ENCODE measurements at places on chromosomes 11 and 22.

DNA sequence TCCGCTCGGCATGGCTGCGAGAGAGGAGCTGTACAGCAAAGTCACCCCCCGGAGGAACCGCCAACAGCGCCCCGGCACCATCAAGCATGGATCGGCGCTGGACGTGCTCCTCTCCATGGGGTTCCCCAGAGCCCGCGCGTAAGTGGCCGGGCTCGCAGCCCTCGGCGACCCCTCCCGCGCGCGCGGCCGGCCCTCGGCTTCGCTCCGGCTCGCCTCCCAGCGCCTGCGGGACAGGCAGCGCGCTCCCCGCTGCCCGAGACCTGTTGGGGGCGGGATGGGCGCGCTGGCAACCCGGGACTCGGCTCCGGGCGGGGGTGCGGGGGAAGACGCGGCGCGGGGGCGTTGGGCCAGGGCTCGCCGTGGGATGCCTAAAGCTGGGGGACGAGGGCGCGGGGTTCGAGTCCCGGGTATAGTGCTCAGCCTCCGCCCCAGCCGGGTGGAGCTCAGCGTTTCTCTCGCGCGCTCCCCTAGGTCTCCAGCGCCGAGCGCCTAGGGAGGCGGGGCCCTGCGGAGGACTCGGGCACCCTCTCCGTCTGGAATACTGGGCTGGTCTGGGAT lies 630 bp downstream of the UBASH3B start:
- peak; percentile 70 for DNase-seq

GRCh38 chr11:104113541-104113940 lies 50.4 kb downstream of the PDGFD start:
- no peak for DNase-seq

DNA sequence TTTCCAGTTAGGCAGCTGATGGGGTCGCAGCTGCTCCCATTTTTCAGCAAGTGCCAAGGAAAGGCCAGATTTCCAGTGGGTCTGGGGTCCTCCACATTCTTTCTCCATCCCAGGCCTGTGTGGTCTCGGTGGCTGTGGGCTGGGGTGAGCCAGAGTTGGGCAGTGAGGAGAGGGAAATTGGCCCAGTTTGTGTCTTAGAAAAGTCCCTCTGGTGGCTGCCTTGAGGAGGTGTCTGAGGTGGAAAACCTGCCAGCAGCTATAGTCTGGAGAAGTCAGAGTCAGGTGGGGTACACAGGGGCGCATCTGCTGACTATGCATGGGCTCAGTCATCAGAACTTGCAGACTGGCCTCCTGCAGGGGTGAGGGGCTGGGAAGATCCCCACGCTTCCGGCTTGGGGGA lies 30.5 kb downstream of the MRGPRD start:
- no peak for DNase-seq

DNA sequence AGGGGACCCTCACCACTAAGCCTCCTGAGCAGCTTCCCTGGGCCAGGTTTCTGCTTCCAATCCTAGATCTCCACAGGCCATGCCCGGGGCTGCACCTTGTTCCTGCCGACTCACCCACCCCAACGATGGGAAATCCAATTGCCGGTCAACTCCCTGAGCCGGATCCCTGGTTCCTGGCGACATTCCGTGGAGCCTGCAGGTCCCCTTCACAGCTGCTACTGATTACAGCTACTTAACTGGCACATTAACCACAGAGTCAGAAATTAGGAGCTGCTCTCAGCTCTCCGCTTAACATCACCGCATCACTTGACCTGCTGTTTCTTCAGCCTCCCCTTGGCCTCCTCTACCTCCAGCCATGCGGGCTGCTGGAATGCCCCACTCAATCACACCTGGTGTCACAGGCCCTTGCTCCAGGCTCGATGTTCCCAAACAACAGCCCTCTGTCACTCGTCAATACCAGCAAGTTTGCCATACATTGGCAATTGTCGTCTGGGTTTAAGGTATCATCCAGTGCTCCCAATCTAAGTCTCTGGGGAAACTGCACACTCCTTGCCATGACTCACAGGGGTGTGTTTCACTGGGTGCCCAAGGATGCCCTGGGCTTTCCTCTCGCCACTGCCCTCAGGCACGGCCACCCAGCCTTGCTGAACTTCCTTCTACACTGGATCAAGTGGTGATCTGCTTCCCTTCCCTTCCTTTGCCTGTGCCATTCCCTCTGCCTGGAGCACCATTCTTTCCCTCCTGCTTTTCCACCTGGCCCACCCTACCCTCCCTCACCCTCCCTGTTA lies 181.0 kb downstream of the MN1 start:
- DNase-seq = no peak

DNA sequence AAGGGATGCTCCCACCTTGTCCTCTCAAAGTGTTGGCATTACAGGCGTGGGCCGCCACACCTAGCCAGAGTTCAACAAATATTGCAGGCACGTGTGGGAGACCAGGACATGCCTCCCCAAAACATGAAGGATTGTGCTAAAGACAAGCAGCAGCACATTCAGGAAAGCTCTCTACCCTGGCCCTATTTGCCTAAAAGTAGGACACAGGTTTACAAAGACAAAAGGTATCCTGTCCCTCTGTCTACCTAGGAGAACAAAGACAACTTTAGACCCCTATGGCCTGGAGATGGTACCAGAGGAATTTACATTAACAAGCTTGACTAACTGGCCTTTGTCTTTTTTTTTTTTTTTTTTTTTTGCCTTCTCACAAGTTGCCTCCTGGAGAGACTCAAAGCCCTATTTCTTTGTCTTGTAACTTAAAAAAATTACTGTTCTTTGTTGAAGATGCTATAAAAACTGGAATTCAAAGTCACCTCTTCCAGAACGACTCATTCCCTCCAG lies 859 bp upstream of the ACCS start:
- peak; percentile 1 for DNase-seq

GRCh38 chr22:44752285-44753188 lies at the start of gene ARHGAP8:
TSS of gene ARHGAP8 (plus strand) at chr22:44752575. CDS start at chr22:44786528, 33,953 bp downstream.
- no peak for DNase-seq

DNA sequence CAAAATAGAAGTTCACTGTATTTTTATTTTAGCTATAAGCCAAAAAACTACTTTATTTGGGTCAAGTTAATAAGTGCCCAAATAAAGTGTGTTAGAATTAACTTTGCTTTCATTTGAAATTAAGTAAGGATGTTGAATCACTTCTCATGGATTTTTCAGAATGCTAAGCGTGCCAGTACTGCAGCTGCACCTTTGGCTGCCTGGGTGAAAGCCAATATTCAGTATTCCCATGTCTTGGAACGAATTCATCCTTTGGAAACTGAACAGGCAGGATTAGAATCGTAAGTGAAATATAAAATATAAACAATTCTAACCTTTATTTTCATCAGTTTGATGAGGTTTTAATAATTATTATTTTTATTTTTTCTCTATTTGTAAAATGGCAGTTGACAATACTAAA lies 113.6 kb downstream of the DYNC2H1 start:
- DNase-seq = no peak

DNA sequence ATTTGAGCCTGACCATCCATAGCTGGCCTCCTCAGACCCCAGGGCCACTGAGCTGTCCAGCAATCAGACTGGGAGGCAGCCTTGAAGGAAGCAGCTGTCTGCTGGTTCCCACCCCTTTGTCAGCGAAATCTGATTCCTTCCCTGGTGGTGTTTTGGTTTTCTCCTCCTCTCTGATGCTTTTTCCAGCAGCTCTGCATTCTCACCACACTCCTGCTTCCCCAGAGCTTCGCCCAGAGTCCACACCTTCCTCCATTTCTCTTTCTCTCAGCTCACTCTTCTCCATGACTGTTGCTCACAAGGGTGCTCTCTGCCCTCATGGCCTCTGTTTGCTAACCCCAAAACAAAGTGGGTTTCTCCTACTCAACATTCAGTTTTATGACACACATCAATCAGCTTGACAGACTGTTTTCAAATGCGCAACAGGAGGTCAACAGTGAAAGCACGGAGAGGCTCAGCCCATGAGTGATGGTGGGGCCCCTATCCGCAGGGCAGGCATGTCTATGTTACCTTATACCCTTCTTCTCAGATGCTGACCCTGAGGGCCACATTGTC lies 130.6 kb upstream of the MTNR1B start:
- DNase-seq = peak; percentile 75

GRCh38 chr11:119905162-119905561 lies 176.2 kb upstream of the NECTIN1 start:
- no peak for DNase-seq

GRCh38 chr11:19868281-19868821 lies 155.7 kb downstream of the NAV2 start:
- DNase-seq = no peak

- no peak for DNase-seq
Measured at GRCh38 chr22:39717099-39717498, 146.5 kb downstream of the CACNA1I start.

DNA sequence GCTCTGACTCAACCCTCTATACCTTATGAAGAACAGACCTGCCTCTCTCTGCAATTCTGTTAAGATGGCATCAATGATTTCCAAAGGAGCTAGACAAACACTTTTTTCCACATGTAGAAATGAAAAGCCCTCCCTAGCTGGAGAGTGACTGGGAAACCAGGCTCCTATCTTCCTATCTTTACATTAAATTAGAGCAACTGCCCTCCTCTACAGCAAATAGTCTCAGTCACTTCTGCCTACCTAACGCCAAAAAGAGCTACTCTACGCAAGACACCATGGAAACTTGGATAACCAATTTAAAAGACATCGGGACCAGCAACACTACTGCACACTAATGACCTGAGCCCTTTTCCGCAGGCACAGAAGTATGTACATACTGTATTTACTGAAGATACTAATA lies 84.8 kb downstream of the MICAL3 start:
- DNase-seq = no peak

- no peak for DNase-seq
Measured at GRCh38 chr11:116086426-116086825, 582.2 kb upstream of the CADM1 start.

GRCh38 chr11:111229604-111230003 lies 15.9 kb upstream of the POU2AF2 start:
- no peak for DNase-seq

DNA sequence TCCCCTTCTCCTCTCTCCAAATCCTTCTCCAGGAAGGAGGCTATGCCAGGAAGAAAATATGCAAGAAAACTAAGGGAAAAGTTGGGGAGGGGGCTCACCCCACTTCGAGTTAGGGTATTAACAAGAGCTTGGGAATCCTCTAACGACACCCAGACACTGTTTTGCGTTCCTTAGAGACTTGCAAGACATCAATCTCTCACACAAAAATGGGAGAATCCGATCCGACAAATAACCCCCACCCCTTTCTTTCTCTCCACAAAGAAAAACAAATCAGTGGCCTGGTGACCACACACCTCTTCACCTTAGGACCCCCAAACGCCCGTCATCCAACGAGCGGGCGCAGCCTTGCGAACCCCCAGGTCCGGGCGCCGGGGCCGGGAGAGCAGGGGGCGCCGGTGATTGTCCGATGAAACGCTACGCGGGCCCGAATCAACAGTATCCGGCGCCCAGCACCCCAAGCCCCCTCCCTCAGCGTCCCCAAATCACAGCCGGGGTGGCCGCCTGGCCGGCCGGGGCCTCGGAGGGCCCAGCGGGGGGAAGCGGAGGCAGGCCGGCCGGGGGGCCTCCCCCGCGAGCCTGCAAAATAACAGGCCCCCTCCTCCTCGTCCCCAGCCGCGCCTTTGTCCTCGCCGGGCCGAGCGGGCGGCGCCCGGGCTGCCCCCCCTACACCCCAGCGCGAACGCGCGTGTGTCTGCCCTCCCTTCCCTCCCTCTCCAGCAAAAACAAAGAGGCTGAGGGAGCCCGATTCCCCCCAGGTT lies 690 bp downstream of the CSNK1E start:
- no peak for DNase-seq

DNA sequence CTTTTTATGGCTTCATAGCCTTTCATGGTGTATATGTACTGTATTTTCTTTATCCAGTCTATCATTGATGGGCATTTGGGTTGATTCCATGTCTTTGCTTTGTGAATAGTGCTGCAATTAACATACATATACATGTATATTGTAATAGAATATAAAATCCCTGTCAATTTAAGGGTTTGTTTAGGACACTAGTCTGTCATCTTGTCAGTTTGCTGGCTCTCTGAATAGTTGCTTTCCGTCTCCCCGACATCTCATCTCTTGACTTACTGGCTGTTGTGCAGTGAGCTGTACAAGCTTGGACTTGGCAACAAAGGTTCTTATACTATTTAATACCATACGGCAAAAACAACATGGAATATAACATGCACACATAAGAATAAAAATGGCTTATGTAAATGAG lies 1487.5 kb downstream of the LRRC4C start:
- DNase-seq = no peak

GRCh38 chr11:92703449-92703830 lies 266.0 kb upstream of the MTNR1B start:
- DNase-seq = no peak

- DNase-seq = no peak
Measured at GRCh38 chr11:12455938-12456337, 78.6 kb downstream of the PARVA start.

DNA sequence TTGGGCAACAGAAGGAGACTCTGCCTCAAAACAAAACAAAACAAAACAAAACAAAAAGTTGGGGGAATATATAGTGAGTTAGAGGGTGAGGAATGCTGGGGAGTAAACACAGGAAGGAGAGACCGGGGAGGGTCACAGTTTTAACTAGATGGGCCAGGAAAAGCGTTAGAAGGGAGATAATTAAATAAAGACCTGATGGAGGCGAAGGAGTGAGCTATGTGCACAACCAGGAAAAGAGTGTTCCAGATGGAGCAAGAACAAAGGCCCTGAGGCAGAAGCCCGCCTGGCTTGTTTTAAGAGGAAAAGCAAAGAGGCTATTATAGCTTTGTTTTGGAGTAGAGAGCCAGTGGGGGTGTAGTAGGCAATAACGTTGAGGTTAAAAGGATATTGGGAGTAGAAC lies 4.8 kb upstream of the PLA2G6 start:
- no peak for DNase-seq

DNA sequence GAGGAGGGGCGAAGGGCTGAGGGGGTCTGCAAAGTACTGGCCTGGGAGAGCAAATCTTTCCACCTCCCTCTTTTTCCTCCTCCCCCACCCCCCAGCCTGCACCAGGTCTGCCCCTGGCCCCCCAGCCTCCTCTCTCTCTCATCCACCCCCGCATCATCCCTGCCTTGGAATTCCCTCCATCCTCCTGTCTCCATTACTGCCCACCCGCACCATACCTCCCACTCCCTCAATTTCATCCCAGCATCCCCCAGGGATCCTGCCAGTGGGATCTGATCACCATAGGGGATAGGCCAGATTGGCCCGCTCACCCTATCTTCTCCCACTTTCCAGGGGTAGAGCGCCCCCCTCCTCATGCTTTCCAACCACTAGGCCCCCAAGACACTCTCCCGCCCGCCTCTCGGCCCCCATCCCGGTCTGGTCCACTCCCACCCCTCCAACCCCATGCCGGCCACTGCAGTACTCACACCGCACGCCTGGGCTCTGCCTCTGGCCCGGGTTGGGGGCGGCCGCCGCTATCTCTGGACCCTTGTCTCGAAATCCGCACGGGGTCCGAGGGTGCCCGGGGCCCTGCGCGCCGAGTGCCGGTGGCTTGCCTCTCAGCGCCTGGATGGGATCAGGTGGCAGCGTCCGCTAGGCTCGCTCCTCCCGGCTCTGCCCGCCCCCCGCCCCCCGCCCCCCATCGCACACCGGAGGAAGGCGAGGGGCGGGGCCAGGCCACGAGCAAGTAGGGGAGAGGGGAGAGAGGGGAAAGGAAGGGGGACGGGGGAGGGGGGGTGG lies at the start of gene GAL3ST3:
Gene GAL3ST3, minus strand, starts transcription at position 615 of the 777 bp plus-strand sequence. CDS start 3,746 bp downstream, outside the sequence.
- DNase-seq = peak; percentile 42
